ENCODE measurements at places on chromosomes 13 and 19.

- no peak for DNase-seq
Measured at GRCh38 chr13:104281910-104282309, 1215.7 kb upstream of the SLC10A2 start.

- no peak for DNase-seq
Measured at GRCh38 chr13:78826936-78827335, 168.0 kb upstream of the OBI1 start.

DNA sequence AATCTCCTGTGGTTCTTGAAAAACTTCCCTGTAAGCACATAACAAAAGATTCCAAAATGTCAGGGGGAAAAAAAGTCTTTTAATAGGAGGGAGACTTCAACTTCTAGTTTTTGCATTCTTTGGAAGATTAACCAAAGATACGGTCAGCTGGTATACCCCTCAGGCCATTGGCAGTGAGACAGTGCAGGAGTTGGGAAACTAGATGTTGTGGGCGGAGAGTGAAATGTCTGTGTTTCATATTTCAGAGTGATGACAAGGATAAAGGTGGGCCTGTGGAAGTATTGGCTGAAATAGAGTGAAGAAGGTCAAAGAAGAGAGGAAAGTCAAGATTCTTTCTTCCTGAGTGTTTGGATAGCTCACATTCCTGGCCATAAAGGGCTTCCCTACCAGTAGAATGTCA is 40.8 kb downstream of the CYP2B6 start:
- DNase-seq = no peak

DNA sequence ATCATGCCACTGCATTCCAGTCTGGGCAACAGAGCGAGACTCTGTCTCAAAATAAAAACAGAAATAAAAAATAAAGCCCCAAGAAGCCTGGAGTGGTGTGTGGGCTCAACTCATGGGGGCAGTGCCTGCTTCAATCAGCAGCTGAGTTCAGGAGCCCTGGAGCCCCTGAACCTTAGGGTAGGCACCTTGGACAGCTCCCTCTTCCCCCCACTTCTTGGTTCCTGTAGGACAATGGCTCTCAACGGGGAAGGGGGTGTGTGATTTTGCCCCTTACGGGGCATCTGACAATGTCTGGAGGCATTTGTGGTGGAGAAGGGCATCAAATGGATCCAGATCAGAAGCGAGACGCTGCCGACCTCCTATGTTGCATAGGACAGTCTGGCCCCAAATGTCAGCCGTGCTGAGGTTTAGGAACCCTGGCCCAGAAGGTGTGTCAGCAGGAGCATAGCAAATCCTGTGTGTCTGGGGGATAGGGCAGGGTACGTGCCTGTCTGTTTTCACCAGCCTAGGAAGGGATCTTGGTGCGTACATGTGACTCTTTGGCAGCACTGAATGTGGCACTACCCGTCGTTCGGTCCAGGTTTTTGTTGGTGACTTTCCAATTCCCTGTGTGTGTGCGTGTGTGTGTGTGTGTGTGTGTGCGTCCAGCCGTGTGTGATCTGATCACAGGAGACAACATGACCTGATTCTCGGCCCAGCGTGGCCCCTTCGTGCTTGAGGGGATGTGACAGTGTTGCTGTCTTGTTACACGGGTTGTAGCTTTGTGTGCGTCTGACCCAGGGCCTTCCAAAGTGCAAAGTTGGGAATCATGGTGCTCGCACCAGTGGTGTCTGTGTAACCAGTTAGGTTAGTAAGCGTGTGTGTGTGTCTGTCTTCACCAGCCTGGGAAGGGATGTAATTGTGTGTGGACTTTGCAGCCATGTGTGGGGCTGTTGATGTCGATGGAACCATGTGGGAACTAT is 7.5 kb downstream of the IGLON5 start:
- DNase-seq = no peak

DNA sequence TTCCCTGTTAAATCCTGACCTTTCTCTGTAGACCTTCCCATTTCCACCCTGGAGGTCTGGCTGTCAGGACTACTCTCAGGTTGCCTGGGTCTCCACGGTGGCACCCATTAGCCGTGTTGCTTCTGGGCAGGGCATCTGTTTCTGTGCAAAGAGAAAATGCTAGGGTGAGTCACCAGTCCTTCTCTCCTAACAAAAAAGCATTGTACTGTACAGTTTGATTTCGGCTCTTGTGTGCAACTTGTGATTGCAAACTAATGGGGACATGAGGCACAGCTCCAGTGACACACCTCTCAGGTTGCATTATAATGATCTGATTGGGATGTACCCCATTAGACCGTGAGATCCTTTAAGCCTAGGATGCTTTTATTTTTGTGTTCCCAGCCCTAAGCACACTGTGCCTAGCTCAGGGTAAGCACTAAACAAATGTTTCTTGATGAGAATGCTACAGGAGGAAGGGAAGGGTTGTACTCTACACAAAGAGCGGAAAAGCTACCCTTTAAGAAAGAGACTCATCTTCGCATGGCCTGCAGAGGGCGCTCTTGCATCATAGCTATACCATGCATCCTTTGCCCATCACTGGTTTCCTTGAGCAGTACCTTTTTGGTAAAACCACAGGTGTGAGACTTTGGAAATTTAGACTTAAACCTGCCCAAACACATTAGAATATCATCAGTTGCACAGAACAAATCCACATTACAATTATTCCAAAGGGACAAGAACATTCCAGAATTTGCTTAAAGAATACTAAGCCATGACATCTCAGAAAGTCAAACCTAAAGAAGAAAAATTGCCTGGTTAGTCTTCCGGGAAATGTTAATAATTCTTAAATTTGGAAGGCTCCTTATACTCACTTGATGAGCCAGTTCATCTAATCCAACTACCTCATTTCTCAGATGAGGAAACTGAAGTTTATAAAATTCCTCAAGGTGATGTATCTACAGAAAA is 20.3 kb upstream of the TRIM13 start:
- DNase-seq = peak; percentile 42

DNA sequence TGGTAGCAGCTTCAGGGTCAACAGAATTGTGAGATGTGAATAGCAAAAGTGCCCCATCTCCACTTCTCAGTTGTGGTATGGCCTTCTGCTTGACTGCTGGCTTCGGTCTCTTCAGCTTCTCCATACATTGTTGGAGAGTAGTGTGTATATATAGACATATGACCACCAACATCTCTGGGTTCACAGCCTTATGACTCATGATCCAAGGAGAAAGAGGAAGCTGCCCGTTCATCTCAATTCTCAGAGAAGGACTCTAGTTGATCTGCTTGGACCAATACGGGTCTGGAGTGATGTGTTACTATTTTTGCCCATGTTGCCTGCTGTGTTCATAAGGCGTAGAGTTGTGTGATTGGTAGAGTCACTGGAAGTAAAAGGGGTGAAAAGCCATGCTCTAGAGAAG is 3.6 kb upstream of the COMMD6 start:
- DNase-seq = no peak

- no peak for DNase-seq
Measured at GRCh38 chr19:54436031-54436523, 12.9 kb upstream of the LENG8 start.

DNA sequence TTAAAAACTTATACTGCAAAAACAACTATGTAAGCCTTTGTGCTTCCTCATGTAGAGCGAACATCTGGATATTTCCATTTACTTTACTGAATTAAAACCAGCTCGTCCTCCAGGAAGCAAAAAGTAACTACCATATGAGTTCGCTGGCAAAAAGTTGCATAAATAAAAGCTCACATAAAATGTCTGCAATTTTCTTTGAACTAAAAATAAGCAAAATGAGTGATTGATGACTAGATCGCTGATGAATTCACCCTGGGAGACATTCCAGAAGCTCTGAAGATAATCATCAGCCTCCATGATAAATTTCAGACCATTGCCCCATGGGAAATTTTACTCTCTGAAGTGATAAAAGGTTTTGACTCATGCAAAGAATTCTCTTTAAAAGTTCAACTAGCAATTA is 67.3 kb upstream of the SACS start:
- DNase-seq = no peak

DNA sequence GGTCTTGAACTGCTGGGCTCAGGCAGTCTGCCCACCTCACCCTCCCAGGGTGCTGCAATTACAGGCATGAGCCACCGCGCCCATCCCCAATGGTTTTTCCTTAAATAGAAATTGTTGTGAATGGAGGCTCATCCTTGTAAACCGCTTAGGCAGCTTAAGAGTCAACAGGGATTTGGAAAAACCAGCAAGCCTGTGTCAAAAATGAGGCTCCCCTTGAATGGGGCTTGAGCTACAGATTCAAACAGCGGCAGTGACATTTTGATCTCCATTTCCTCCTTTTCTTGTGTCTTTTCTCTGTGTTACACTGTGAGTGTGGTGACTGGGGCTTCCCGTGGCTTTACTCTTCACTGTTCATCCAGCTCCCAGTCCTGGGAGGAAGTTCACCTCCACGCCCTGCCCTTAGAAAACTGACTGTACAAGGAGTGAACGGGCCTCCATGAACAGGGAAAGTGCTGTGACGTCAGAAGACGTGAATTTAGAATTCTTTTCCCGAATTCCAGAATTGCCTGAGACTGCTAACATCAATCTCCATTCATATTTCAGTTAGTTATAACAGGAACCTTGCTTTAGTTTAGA is 15.3 kb upstream of the RAB8A start:
- no peak for DNase-seq

- DNase-seq = no peak
Measured at GRCh38 chr13:36788276-36788675, 30.7 kb upstream of the RFXAP start.

- DNase-seq = no peak
Measured at GRCh38 chr19:38488776-38489481, 55.4 kb downstream of the RYR1 start.

- no peak for DNase-seq
Measured at GRCh38 chr13:28495538-28496187, 735 bp upstream of the FLT1 start.

DNA sequence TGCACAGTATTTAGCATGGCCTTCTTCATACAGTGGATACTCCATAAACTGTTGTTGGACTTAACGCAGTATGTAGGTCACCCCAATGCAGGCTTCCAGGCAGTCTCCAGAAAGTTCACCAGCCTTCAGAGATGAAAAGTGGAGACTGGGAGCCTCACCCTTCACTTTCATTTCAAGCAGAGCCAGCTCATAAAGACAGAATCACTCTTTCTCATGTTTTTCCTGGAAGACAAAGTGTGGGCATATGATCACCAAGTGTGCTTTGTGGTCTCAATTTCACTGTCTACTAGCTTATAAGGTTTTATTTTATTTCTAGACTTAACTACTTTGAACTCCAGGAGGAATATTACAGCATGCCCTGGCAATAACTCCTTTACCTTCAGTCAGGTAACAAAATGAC is 26.3 kb upstream of the TNFSF11 start:
- DNase-seq = no peak

DNA sequence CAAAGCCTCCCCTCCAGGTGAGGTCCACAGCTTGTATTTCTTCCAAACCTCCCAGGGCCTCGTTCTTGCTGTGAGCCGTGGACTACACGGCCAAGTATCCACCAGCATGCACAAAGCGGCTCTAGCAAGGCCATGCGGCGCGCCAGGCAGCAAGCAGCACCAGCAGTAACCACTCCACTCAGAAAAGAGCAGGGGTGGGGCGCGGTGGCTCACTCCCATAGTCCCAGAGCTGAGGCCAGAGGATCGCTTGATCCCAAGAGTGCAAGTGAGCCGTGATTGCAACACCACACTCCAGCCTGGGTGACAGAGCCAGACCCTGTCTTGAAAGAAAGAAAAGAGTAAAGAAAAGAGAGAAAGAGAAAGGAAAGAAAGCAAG is 4.7 kb downstream of the CCDC8 start:
- no peak for DNase-seq

- no peak for DNase-seq
Measured at GRCh38 chr19:54256250-54257115, 590 bp downstream of the LILRB5 start.

GRCh38 chr13:107974409-107974808 is 240.9 kb downstream of the LIG4 start:
- no peak for DNase-seq

DNA sequence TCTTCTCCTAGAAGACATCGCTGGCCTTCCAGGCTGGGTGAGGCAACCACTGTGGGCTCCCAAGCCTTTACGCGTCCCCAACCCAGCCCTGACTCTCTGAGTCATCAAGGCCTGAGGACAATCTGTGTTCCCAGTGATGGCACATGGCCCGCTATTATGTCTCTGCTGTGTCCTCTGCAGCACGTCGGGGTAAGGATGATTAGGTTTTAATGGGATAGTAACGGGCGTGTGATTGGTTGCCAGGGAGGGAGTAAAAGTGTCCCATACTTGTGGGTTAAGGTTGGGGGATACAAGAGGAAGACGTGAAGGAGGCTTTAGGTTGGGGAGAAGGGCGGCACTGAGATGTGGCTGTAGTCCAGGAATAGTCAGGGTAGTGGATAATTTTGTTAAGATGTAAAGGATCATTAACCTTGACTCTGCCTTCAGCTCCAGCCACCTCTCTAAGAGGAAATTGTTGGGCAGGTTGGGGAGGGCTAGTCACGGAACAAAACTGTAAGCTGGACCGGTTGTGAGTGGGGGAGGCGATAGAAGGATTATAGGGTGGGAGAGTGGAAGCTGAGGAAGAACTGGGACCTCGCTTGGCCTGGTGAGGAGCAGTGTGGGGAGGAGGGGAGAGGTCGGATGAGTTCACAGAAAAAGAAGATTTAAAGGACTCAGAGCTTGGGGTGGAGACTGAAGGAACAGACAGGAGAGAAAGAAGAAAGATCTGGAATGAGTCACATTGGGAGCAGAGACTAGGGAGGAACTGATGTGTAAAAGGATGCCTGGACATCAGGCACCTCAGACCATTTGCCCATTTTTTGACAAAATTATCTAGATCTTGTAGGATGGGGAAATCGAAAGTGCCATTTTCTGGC is 27.9 kb upstream of the IGFL1 start:
- no peak for DNase-seq

DNA sequence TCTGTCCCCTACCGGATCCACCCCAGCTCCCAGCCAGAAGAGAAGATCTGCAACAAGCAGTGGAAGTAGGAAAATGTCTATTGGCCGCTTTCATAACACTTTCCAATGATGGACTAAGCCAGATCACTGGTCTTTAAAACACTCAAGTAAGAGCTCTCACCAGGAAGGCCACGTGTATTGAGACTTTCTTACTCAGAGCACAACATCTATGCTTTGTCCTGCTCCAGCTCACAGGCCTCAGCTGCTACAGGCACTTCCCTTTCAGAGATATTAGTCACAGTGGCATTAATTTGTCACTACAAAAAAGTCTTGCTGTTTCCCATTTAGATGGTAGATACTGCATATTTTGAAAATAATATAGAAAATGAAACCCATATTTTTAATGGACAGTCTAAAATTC is 164.2 kb downstream of the ABCC4 start:
- no peak for DNase-seq

- no peak for DNase-seq
Measured at GRCh38 chr19:7507884-7508283, 8.0 kb upstream of the ZNF358 start.

DNA sequence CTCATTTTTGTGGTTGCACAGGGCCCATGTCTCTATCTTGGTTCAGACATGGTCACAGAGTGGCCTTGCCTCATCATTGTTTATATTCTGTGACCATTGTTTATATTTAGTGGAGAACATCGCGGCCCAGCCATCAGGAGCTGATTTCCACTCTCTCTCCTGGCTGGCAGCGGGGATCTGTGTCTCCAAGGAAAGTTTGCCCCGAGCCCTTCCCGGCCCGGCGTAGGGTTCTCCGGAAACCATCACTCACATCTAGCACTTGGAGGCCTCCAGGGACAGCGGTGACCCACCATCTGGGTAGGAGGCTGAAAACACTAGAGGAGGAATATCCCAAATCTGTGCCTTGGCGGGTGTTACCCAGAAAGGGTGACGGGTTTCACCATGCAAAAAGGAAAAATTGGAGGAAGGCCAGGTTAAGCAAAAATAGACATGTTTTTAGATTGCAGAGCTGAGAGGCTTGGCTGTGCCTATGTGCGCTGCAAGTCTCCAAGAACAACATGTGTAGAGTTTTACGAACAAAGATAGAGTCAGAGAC is 726 bp upstream of the ZNF358 start:
- no peak for DNase-seq
